NCI-H1694 treated with DMSO at 0.1 percent for 48 hours (cell line): ENCODE measurements at places on chromosomes 11 and 22.

DNA sequence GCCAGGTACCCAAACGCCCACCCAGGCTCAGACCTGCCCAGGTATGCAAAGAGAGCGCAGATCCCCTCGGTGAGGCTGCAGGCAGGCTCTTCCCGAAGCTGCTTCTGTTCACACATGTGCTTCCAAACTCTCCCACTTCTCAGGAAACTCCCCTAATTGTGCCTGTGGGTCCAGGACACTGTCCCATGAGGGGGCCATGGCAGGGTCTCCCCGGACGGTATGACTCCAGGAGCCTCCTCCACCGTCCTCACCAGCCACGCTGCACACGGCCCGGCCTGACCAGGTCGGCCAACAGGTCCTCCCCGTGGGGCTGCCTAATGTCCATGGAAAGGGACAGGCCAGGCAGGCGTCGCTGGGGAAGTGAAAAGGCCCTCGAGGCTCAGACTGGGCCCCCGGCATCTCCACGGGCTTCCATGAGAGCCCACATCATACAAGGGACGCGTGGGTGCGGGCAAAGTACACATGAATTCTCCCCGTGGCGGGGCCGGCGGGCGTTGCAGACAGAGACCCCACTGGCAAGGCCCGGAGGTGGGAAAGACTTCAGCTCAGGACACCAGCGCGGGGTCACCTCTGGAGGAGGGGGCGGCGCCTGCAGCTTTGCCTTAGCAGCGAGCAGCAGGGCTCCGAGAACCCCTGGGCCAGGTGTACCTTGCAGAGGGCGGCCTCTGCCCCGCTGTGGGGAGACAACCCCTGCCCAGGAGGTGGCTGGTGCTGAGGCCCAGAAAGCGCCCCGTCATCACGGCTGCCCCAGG lies 526.1 kb downstream of the BRD1 start:
- no peak for DNase-seq

- DNase-seq, result no peak
Observed at GRCh38 chr11:8234425-8234821, 29.3 kb downstream of the LMO1 start.

- no peak for DNase-seq
Observed at GRCh38 chr11:64036087-64037026, 626 bp downstream of the FLRT1 start.

DNA sequence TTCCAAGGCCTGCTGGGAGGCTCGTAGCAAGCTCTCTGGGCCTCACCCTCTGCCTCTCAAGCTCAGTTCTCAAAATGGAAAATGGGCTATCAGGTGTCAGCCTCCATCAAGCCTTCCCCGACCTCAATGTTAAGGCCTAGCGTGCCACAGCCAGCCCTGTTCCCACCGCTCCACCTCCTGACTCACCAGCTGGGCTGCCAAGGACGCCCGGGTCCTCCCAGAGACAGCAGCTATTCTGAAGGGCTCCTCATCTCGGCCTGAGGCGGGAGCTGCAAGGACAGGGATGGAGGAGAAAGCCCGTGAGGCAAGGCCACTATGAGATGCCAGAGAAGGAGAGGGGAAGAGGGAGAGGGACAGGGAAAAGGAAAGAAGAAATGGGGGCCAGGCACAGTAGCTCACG lies 19.9 kb downstream of the ARAP1 start:
- DNase-seq, result no peak

DNA sequence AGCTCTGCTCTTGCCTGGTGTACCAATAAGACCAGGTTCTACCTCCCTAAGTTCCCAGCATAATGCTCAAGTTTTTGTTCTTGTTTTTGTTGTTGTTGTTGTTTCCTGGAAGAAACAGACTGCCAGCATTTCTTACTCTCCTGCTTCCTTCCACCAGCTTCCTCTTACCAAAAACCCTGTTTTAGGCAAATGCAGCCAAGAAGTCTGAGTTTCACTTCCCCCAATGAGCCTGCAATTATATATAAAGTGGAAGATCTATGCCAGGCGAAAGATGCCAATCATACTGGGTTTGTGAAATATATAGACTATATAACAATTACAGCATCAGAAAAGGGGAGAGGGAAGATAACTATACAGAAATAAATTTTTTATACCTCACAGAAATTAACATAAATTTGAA lies 931.5 kb upstream of the FAT3 start:
- no peak for DNase-seq

DNA sequence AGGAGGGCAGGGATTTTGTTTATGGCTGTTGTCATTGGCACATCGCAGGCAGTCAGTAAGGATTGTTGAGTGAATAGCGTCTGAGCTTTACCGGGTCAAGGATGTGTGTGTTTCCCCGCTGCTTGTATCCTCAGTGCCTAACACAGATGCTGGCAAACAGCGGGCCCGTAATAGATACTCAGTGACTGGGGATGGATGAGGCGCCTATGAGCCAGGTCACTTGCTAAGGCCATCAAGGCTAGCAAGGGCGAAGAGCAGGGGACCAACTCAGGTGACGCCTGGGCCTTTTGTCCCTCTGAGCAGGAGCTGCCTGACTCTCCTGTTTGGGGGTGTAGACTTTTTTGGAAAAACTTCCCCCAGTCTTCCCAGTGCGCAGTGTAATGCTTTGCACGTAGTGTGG lies 118.1 kb downstream of the HIPK3 start:
- DNase-seq, result no peak

DNA sequence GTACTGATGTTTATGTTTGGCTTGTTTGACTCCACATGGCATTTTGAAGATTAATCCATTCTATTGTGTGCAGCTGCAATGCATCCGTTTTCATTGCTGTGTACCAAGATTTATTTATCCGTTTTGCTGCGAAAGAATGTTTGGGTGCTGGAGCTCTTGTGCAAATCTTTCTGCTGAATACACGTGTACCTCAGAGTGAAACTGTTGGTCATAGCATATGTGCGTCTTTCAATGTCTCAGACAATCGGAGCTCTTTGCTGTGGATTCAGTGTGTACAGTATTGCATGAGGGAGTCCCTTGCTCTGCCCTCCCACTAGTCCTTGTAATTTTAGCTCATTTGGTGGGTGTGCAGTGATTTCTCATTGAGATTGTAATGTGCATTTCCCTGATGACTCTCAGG lies 545.4 kb downstream of the TBC1D22A start:
- no peak for DNase-seq

- no peak for DNase-seq
Observed at GRCh38 chr22:49657275-49657973, 170.2 kb downstream of the BRD1 start.

DNA sequence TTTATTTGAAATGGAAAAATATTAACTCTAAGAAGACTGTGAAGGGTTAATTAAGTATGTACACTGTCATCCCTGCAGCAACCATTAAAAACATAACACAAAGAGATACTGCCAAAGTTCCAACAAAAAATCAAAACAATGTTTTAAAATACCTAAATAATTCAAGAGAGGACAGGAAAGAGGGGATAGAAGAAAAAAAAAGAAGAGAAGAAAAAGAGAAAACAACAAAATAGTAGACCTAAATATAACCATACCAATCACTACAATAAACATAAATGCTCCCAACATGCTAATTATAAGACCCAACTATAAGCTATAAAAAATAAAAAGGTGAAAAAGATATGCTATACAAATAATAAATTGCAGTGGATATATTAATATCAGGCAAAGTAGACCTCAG lies 20.1 kb downstream of the GNB1L start:
- no peak for DNase-seq

- DNase-seq, result no peak
Observed at GRCh38 chr11:58945663-58946062, 6.4 kb downstream of the GLYATL1 start.

DNA sequence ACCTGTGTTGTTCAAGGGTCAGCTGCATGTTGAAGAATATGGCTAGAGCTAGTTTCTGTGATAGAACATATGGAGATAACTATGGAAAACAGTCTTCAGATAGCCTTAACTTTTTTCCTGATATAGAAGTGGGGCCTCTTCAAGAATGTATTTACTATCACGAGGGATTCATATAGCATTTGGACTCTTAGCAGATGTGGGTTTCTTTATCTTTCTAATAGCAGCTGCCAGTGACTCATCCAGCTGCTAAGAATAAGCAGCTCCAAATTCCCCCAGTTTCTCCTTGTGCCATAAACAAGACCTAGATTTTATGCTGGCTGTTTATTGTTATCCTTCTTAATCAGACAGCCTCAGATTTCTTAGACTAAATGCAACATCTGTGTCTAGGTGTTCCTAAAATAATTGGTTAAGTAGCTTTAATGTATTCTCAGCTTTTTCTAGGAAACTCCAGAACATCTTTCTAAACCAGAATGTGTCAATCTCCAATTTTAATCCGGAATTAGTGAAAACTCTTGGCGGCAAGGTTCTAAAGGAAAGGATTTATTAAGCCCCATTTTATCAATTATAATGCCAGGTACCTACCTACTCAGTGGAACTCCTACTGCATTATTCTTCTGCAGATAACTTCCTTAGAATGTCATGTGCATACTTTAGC lies 119.8 kb downstream of the CSTPP1 start:
- no peak for DNase-seq

- no peak for DNase-seq
Observed at GRCh38 chr11:74754507-74755252, 6.0 kb downstream of the RNF169 start.

- DNase-seq, result peak; percentile 42
Observed at GRCh38 chr22:26461188-26461810, 22.3 kb downstream of the HPS4 start.

- no peak for DNase-seq
Observed at GRCh38 chr11:13286279-13286821, 8.8 kb downstream of the BMAL1 start.

DNA sequence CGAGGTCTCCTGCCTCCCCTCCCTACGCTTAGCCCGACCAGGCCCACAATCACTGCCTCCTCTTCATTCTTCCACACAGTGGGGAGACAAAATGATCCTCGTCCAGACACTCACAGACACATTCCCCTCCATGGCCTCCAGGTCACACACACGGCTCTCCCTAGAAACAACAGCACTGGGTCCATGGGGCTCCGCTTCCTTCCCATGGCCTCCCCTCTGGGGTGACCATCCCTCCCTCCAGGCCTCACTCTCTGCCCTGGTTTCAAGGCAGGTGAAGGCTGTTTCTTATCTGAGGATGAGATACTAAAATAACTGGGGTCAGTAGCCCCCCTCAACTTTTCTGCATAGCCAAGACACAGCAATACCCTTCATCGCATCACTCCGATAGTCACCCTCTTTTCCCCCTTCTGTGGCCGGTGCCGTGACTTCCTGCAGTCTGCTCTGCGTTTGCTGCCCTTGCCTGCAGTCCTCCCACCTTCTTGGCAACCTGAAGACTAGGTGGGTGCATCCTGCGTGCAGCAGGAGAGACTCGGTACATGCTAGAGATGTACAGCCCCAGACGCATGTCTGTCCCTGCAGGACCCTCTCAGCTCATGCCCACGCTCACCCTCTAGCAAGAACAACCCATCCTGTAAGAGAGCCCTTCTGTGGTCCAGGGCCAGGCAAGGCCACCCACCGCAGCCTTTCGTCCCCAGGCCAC lies 55.8 kb downstream of the CD6 start:
- no peak for DNase-seq

DNA sequence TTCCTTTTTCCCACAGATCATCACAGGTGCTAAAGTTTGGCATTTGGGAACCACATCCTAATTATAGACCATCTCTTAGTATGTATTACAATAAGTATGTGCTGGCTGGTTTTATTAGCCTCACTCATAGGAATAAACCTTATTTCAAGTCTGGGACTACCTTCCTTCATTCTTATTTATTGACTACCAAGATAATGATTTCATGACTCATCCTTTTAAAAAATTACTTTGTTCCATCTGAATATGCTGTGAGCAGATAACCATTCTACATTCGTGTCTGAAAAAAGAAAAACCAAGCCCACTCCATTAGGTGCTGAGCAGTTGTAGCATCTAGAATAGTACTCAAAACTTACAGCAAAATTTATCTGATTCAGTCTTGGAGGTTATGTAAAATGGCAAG lies 12.3 kb downstream of the TNRC6B start:
- no peak for DNase-seq

DNA sequence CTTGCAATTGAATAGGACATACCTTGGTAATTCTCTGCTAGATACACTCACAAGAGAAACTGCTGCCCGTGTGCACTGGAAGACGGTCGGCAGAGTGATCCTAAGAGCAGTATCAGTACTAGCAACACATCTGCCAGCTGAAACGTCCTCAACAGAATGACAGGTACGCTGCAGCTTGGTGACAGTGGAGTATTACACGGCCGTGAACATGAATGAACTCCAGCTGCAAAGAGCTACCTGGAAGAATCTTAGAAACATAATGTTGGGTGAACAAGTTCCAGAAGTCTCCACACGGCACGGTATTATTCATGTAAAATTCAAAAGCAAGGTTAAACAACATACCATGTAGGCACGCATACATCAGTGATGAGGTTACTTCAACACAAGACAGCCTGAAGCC lies 44.4 kb downstream of the TPCN2 start:
- no peak for DNase-seq

DNA sequence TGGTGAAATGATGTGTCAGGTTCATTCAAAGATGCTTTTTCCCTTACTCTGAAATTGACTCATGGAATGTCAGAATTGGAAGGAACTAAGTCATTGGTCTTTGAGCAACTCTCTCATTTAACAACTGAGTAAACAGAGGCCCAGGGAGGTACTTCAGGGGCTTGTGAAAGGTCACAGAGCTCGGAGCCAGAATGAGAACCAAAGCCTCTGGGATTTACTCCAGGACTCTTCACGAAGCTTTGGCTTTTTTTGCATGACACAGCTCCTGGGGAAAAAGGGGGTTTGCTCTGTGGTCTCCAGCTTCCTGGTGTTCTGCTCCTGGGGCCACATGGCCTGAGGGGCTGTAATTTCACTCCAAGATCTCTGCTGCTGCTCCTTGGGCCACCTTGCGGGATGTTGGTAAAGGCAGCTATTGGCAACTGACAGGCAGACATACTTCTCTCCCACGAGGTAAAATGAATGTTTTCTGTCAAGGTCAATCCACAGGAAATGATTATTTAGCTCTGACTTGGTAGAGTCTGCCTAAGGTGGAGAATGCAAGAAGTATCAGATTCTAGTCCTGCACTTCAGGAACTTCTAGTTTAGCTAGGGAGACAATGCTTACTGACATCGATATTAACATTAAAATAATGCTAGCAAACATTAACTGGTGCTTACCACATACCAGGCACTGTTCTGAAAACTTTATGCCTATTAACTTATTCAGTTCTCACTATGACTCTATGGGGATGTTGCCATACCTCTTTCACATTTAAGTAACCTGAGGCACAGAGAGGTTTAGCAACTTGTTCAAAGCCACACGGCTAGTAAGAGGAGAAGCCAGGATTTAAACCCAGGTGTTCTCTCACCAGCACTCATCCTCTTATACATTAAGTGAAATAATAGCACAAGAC lies 16.1 kb downstream of the PKNOX2 start:
- DNase-seq, result no peak

GRCh38 chr11:116468699-116469098 lies 304.1 kb downstream of the BUD13 start:
- DNase-seq, result no peak
